Immature natural killer cell (primary cell): ENCODE measurements at places on chromosomes 16 and 17. TPM values are rescaled to one million over a fixed set of nuclear protein-coding genes. Genes with fewer than 3 reads are reported as not detected.

- no peaks in the 10 kb centered on the region for H3K27me3 ChIP-seq
- H3K4me1 ChIP-seq, result no peaks in the 10 kb centered on the region
- DNase-seq, result no peak
- no peak overlapping the region for H3K4me3 ChIP-seq
- H3K27ac ChIP-seq, result no peak overlapping the region
- H3K36me3 ChIP-seq, result no peaks in the 10 kb centered on the region
These were observed 265.5 kb downstream of the KCNJ2 start for GRCh38 chr17:70434536-70435490.

DNA sequence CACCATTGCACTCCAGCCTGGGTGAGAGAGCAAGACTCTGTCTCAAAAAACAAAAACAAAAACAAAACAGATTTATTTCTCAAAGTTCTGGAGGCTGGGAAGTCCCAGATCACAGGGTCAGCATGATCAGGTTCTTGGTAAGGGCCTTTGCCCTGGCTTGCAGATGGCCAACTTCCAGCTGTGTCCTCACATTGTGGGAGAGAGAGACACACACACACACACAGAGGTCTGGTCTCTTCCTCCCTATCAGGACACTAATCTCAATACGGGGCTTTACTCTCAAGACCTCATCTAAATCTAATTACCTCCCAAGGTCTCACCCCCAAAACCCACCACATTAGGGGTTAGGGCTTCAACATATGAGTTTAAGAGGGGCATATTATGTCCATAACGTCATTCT, 26.4 kb upstream of the TAOK1 start:
- H3K4me1 ChIP-seq, result no peaks in the 10 kb centered on the region
- no peaks in the 10 kb centered on the region for H3K27me3 ChIP-seq
- no peak overlapping the region for H3K4me3 ChIP-seq
- H3K36me3 ChIP-seq, result no peaks in the 10 kb centered on the region
- DNase-seq, result no peak

DNA sequence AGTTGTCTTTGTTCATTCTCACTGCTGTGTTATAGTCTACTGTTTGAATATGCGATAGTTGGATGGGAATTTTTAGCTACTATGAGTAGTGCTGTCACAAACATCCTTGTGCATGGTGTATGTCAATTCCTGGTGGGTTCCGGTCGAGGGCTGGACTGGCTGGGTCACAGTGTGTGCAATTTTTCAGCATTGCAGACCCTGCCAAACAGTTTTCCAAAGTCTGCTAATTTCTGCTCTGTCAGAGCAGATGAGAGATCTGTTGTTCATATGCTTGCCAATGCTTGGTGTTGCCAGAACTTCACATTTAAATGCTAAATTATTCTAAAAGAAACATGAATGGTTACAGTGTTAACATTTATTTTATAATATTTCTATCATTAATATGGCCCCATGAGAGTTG, 3.6 kb upstream of the C16orf96 start:
- H3K4me1 ChIP-seq, result peaks cover 6% of the 10 kb centered on the region
- no peak overlapping the region for H3K4me3 ChIP-seq
- no peak overlapping the region for H3K27ac ChIP-seq
- H3K36me3 ChIP-seq, result no peaks in the 10 kb centered on the region

DNA sequence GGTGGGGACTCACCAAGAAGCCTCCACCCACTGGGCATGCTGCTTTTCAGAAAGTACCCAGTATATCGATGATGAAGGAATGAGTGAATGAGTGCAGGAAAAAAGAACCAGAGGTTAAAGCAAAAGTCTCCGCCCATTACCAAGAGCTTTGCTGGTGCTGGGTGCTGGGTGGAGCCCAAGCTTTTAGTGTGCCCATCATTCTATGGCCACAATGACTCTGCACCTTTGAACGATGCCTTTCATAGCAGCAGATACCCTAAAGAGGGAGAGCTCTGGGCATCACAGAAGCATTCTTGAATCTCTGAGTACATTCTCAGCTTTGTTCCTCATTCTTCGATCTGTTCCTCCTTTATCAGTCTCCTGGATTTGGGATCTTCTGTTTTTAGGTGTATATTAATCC, 450.7 kb upstream of the CCL2 start:
- DNase-seq, result no peak
- no peak overlapping the region for H3K27ac ChIP-seq
- H3K4me3 ChIP-seq, result no peak overlapping the region
- no peaks in the 10 kb centered on the region for H3K36me3 ChIP-seq
- H3K27me3 ChIP-seq, result peaks cover 3% of the 10 kb centered on the region

The OR3A2 gene
- polyA plus RNA-seq, result not detected

The GP1BA gene
- not detected for polyA plus RNA-seq

The PRR29 gene
- 6.8 TPM for polyA plus RNA-seq
